ENCODE measurements at places on chromosomes 16 and 17.

- no peak for DNase-seq
Measured at GRCh38 chr16:77780378-77780837, 8.0 kb upstream of the VAT1L start.

DNA sequence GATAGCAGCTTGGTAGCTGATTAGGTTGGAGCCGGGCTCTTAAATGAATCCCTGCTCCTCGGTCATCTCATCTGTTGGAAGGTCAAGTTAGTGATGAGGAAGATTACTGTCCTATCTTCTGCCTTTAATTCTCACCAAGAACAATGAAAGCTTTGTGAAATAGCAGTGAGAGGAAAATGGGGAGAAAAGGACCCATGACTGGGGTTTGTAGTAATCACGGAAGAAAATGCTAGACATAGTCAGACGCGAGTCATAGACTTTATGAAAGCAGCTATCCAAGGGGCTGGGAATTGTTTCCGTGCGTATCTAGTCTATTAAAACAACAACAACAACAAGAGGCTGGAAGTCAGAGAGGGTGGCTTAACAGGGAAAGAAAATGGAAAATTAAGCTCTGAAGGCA is 18.3 kb downstream of the PIK3R5 start:
- no peak for DNase-seq

DNA sequence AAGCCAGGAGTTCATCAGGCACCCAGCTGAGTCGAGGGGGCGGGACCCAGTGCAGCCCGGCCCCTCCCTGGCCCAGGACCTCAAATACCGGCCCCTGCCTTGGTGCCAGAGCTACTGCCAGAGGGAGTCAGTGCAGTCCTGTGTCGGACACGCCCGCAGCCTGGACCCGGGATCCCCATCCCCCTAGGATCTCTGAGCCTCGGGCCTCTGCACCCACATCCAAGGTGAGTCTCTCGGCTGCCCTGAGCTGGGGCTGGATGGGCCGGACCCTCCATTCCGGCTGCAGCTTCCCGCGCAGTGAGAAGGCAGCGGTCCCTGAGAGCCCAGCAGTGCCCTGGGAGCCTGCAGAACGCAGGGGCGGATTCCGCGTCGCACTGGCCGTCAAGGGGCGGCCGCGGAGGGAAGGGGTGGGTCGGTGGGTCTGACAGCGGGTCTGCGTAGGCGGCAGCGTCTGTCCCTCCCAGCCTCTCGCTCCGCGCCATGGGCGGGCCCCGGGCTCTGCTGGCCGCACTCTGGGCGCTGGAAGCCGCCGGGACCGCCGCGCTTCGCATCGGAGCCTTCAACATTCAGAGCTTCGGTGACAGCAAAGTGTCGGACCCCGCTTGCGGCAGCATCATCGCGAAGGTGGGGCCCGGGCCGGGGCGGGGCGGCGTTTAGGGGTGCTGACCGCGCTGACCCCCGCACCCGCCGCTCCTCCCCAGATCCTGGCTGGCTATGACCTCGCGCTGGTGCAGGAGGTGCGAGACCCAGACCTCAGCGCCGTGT is at the start of gene DNASE1L2:
TSS of gene DNASE1L2 (plus strand) at position 108 of the 765 bp plus-strand sequence. CDS start at position 481, 373 bp downstream.
- DNase-seq, result no peak

GRCh38 chr17:9533441-9533840 is 42.2 kb downstream of the STX8 start:
- DNase-seq, result no peak

GRCh38 chr16:1327619-1327947 is 5.9 kb upstream of the BAIAP3 start:
- no peak for DNase-seq

GRCh38 chr17:50090971-50091917 is 3.9 kb upstream of the PDK2 start:
- no peak for DNase-seq

- DNase-seq, result no peak
Measured at GRCh38 chr16:9124908-9125584, 33.6 kb downstream of the HAPSTR1 start.

DNA sequence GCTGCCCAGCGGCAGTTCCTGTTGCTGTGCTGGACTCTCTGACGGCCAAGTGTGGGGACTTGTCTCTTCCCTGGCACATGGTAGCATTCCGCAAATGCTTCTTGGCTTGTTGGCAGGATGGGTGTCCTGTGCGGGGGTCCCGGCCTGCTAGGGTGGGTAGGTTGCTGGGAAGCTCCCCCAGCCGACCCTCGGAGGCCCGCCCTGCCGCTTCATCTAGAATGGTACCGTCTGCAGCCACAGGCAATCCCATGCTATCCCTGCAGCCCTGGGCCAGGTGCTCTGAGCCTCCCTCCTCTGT is 78.3 kb upstream of the LHX1 start:
- no peak for DNase-seq

GRCh38 chr16:76639685-76640289 is 362.6 kb downstream of the CNTNAP4 start:
- no peak for DNase-seq

DNA sequence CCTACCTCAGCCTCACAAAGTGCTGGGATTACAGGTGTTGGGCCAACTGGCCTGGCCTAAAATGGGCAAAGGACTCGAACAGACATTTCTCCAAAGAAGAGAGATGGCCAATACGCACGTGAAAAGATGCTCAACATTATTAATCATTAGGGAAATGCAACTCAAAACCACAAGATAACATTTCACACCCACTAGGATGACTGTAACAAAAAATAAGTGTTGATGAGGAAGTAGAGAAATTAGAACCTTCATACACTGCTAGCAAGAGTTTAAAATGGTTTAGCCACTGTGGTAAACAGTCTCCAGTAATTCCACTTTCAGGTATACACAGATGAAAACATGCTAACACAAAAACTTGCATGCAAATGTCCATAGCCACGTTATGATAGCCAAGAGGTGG is 5.7 kb downstream of the TMED6 start:
- DNase-seq, result no peak

DNA sequence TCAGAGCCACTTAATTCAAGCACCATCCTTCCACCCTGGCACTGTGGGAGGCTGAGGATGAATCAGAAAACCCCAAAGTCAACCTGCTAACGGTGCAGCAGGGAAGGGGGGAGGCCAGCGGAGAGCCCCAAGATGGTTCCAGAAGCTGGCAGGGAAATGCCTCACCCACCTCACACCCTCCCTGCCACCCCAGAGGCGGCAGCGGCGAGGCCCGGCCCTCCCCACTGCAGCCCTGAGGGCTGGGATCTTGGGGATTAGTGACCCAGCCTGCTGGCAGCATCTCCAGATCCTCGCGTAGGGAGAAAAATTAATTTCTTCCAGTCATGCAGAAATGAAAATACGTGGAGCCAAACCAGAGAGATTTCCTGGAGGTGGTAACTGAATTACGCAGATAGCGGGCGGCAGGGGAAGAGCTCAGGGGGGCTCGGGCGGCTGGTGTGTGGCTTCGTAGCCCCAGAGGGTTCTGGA is 38.2 kb downstream of the CBFA2T3 start:
- DNase-seq, result no peak

- no peak for DNase-seq
Measured at GRCh38 chr16:81558444-81559175, 114.0 kb downstream of the CMIP start.

DNA sequence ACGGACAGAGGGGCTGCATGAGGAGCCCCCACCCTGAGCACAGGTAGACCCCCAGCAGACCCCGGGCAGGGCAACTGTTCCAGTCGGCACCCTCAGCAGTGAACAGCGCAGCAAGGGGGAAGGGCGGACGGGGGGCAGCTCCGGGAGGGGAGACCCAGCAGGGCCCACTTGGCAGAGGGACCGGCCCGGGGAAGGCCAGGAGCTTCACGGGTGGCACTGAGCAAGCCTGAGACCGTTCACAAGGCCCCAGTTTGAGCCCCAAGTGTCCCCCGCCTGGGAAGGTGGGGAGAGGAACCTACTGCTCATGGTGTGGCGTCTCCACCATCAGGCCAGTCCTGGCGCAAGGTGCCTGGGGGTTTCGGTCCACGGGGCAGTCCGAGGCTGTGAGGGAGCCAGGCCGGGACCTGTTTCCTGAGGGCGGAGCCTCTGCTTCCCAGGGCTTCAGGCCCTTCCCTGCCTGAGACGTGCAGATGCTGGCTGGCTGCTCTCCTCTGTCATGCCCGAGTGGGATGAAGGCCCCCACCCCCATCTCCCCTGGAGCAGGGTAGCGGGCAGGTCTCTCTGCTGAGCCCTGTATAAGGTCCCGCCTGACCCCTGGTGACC is 54.4 kb upstream of the GNG13 start:
- DNase-seq, result no peak

DNA sequence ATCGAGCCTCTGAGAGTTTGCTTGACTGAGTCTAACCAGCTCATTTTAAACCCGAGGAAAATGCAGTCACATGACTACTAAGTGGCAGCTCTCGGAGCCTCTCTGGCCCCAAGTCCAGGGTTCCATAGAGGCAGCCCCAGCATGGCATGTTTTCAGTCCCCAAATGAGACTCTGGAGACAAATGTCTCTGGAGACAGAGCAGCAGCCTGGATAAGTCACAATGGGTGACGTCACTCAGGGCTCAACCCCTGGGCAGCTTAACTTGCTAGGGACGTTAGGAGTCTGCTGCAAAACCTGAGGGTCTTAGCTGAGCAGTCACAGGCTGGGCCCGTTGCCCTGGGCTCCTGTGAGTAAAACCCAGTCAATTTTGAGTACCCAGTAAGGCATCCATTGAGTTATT is 6.9 kb upstream of the STH start:
- no peak for DNase-seq

GRCh38 chr17:80802626-80803450 is 188.8 kb upstream of the CHMP6 start:
- DNase-seq, result no peak

- no peak for DNase-seq
Measured at GRCh38 chr17:48058393-48059124, 10.4 kb downstream of the NFE2L1 start.

GRCh38 chr16:81498351-81498750 is 53.7 kb downstream of the CMIP start:
- DNase-seq, result no peak

DNA sequence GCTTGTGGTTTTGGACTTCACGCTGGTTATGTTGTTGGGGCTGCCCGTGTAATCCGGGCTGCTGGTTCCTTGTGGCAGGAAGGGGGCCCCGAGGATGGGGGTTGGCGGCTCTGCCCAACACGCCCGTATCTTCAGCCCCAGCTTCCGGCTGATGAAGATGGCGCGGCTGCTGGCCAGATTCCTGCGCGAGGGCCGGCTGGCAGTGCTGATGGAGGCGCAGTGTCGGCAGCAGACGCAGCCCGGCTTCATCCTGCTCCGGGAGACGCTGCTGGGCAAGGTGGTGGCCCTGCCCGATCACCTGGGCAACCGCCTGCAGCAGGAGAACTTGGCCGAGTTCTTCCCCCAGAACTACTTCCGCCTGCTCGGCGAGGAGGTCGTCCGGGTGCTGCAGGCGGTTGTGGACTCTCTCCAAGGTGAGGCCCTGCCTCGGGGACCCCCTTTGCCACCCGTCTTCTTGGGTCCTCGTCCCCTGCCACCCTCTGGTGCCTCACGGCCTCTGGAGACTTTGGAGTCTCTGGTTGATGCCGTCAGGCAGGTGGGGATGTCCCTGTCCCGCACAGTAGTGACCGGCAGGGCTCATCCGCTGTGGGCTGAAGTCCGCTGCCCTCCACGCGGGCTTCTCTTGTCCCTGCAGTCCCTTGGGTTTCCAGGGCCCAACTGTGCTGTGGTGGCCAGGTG is 2.2 kb downstream of the TELO2 start:
- no peak for DNase-seq

DNA sequence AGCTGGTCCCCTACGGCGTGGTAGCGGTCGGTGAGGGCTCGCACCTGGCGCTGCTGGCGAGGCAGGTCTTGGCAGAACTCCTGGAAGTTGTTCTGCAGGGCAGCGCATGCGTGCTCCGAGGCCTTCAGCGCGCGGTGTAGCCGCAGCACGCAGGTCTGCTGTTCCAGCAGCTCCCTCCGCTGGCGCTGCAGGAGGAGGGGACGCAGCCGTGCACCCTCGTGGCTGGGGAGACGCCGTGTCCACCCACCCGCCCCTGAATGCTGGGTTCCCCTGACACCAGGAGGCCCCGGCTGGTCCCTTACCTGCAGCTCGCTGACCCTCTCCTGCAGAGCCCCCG is 12.2 kb downstream of the EVPL start:
- no peak for DNase-seq

- no peak for DNase-seq
Measured at GRCh38 chr16:19228052-19228451, 57.5 kb upstream of the CLEC19A start.

GRCh38 chr16:78655331-78656113 is 556.1 kb downstream of the WWOX start:
- no peak for DNase-seq

GRCh38 chr17:63805591-63805990 is 21.6 kb upstream of the PSMC5 start:
- no peak for DNase-seq

DNA sequence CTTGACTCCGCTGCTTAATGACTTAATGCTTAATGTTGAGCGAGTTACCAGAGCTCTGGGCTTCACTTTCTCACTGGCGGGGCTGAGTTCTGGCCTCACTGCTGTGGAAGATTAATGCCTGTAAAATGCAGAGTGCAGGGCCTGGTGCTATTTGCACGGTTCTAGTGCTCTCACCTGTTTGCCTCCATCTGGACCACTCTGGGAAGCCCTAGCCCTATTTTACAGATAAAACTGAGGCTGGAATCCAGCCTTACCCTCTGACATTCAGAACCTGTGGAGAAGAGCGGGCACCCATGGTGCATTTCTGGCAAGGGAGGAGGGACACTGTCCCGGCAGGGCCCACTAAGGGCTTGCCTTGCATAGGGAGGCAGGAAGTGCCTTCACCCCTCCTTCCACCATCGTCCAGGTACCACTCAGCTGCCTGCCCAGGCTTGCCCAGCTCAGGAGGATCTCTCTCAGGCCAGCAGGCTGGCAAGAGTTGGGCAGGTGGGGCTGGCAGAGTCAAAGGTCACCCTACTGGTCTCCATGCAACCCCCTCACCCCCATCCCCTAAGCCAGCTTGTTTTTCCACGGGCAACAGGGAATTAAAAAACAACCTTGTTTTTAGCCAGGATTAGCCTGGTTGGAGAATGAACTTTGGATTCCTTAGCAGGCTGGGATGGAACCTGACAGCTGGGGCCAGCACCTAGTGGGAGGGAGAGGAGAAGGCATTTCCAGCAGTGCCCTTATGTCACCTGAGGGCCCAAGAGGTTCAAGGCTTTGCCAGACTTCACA is 4.1 kb upstream of the UBALD1 start:
- DNase-seq, result no peak

Measured in activated T-helper 2 cell treated with anti-CD3 and anti-CD28 coated beads, Interferon-gamma antibody, Interleukin-2, Interleukin-4, amounts not matched to agents 10 μg/mL and 5 μg/mL and 100 μg/mL, durations not matched to agents 14 hours and 24 hours and 36 hours (primary cell).